ENCODE measurements at places on chromosomes 4 and X.

DNA sequence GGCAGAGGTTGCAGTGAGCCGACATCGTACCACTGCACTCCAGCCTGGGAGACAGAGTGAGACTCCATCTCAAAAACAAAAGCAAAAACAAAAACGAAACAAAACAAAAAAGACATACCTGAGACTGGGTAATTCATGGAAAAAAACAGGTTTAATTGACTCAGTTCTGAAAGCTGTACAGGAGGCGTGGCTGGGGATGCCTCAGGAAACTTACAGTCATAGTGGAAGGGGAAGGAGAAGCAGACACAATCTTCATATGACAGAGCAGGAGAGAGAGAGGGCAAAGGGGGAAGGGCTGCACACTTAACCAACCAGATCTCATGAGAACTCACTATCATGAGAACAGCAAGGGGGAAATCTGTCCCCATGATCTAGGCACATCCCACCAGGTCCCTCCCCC, 229.5 kb downstream of the STK32B start:
- no peak for DNase-seq

DNA sequence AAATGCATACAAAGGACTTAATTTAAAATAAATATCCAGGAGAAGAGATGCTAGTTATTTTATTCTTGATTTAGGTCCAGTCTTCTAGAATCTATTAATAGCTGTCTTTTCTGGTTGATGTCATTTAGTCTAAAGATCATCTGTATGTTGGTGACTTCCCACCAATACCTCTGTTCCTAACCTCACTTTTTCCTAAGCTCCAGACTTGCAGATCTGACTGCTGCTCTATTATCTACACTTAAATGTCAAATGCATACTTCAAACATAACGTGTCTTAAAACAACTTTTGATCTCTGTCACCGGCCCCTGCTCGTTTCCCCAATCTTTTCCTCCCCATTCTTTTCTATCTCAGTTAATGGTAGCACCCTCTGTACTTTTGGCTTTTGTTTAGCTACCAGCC, 133.3 kb downstream of the STIM2 start:
- DNase-seq, result no peak

DNA sequence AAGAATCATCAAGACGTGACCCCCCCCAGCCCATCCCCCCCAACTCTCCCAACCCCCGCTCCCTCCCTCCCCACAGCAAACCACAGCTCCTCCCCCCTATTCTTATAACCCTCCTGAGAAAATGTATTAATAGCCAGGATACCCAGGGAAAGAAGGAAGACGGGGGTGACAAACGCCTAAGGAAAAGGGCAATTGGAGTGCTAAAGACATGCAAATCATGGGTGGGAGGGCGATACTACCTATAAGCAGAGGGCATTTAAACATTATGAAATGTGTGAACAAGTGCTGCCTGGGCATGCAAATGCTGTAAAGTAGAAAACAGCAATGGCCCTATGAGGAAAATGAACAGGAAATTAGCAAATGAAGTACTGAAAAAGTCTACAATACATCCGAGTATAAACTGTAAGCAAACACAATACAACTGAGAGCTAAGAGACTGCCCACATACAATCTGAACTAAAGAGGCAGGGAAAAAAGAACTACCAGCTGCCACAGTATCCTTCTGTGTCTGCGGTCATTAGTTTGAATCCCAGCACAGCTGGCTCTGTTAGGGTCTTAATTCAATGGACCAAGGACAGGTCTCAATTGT, 2.4 kb downstream of the CXXC4 start:
- no peak for DNase-seq

DNA sequence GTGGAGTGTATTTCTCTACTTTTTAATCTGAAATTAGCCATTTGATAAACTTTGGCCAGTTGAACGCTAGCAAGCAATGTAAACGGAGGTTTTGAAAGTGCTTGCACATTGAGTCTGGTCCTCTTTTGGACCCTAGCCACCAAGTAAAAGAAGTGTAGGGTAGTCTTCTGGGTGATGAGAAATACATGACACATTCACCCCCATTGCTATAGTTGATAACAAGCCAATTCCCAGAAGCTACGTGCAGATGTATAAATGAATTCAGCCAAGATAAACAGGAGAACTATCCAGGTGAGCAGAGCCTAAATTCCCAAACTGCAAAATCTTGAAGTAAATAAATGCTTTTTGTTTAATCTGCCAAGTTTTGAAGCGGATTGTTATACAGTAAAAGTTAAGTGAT, 965.4 kb upstream of the GRIA3 start:
- no peak for DNase-seq

GRCh38 chr4:47031011-47031678, at the start of gene GABRB1:
Gene GABRB1 (plus strand): TSS chr4:47031567.
- DNase-seq, result no peak

GRCh38 chr4:92885632-92886031, 581.9 kb downstream of the GRID2 start:
- DNase-seq, result no peak

DNA sequence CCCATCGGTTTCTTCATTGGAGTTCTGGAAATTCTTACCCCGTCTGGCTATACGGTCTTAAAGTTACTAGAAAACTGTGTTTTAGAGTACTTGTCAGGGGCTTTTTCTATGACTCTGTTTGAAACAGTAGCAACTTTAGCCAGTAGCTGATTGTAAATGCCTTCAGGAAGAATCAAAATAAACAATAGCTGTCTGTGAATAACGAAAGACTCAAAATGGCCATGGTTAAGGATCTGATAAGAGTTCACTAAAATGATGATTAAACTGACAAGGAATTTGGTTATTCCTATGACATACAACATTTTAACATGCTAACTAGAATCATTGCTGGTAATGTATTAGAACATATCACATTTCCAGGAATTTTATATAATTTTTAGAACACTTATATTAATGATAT, 191.0 kb downstream of the EVC2 start:
- no peak for DNase-seq

GRCh38 chr4:174365018-174365587, 81.4 kb downstream of the CEP44 start:
- peak; percentile 62 for DNase-seq

DNA sequence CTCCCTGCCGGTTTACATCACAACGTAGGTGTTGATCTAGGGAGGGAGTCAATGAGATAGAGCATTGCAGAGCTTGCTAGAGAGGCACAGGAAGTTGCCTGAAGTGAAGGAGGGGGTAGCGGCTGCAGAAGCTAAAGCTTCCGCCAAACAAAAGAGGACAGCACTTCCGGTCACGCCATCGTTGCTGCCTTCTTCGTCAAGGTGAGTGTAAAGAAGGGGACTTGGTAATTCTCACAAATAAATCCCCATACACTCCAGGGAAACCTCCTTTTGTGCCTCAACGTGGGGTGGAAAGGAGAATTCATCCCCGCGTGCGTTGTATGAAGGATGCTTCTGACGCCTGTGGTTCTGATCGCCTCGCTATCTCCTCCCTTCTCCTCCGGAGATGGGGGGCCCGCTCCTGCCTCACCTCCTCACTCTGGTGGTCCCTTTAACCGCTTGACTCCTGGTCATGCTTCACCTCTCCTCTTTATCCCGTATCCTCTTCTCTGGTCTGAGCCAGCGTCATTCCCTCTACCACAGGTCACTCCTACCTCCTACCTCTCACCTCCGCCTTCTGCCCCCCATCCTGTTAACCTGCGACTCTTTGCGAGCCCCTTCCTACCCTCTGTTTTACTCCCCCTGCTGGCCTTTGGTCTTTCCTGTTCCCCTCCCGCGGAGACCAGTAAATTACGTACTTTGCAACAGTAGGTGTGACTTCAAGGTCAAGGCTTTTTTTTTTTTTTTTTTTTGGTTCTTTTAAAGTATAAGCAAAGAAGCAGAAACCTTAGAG, 59.9 kb downstream of the GSPT2 start:
- peak; percentile 27 for DNase-seq

DNA sequence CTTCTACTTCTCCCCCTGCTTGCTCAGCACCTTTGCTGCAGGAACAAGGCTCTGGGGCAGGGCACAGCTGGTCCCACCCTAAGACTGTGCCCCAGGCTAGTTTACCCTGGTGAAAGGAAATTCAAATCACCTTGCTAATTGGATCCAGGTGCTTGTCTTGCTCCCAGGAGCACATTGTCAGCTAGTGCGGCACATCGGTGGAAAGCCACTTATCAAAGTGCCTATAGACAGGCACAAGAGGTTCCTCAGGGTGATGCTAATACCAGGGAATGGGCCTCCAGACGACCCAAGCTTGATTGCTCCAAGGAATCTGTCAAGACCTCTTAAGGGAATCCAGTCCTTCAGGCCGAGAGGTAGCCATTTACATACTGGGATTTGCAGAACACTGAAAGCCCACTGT, 64.5 kb upstream of the PRPS1 start:
- no peak for DNase-seq

- DNase-seq, result no peak
Observed at GRCh38 chr4:171582961-171583581, 230.1 kb upstream of the GALNTL6 start.

- peak; percentile 39 for DNase-seq
Observed at GRCh38 chrX:24149351-24150050, at the start of gene ZFX. Gene ZFX (plus strand): TSS chrX:24149729. CDS start chrX:24172743, 23,014 bp downstream.

DNA sequence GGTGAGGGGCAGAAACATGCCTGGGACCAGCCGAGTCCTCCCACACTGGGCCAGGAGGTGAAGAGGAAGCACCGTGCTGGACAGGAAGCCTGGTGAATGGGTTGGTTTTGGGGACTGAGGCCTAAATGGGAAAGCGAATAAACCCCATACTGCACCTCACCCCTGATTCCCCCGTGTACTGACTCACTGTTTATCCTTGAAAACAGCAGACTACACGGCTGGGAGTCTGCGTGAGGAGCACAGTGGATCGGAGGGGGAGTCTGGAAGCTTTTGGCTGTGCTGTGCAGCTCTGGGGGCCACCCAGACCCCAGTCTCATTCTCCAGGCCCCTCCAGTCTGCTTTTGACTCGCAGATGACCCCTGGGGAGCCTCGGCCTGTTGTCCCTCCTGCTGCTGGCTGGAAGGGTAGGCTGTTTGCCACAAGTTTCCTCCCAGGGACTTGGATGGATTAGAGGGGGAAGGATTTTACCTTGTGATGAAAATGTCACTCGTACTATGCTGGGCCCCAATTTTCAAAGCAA, 90.0 kb downstream of the PSAPL1 start:
- DNase-seq, result no peak

DNA sequence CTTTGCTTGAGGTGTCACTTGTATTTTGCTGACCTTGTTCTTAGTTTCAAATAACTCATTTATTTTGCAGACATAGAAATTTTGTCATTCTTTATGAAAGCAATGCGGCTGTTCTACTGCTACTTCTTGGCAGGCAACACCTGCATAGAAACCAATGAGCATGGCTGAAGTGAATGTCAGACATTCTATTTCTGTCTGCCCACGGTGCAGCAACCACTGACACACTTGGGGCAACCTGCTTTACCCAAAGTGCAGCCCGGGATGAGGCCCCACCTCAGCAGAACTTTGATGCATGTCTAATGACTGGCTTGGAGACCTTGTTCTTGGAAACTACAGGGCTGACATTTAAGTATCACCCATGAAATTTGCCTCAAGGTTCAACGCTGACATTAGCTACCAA, 93.6 kb downstream of the RBM47 start:
- DNase-seq, result no peak

- DNase-seq, result peak; percentile 33
Observed at GRCh38 chr4:147777456-147778091, 45.7 kb downstream of the ARHGAP10 start.

DNA sequence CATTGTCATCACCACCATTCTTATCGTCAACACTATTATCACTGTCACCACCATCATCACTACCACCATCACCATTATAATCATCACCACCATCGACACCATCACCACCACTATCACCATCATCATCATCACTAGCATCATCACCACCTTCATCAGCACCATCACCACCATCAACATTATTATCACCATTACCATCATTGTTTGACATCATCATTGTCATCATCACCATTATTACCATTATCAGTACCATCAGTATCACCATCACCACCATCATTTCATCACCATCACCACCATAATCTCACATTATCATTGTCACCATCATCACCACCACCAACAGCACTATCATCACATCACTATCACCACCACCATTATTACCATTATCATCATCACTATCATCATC, 47.5 kb upstream of the NKX1-1 start:
- DNase-seq, result no peak

DNA sequence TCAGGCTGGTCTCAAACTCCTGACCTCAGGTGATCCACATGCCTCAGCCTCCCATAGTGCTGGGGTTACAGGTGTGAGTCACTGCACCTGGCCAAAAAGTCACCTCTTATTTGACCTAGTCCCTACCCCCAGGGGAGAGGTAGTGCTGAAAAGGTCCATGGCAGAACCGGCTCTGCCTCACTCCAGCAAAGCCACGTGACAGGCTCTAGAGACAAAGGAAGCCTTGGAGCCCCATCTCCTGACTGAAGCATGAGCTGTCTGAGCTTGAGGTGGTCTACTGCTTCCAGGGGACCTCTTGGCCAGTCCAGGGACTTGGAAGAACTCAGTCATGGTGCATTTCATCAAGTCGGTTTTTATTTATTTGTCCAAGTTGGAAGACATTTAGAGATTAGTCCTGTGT, 52.5 kb upstream of the ZNF518B start:
- no peak for DNase-seq

DNA sequence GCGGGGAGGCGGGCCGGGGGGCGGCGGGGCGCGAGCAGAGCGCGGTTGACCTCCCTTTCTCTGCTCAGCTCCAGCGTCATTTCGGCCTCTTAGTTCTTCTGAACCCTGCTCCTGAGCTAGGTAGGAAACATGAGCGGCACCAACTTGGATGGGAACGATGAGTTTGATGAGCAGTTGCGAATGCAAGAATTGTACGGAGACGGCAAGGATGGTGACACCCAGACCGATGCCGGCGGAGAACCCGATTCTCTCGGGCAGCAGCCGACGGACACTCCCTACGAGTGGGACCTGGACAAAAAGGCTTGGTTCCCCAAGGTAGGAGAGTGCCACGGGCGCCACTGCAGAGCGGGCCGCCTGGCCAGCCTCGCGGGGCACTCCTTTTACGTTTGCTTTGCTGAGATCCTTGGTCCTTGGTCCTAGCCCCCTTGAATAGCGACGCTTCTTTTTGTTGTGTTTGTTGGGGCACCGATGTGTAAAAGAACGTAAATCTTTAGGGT, at the start of gene HTATSF1:
Gene HTATSF1, plus strand, starts transcription at position 37 of the 497 bp plus-strand sequence. Its CDS starts 93 bp downstream, at position 130.
- peak; percentile 6 for DNase-seq

GRCh38 chr4:148481636-148482035, 39.4 kb upstream of the NR3C2 start:
- no peak for DNase-seq

GRCh38 chrX:132292793-132293192, 73.5 kb upstream of the RAP2C start:
- peak; percentile 43 for DNase-seq

DNA sequence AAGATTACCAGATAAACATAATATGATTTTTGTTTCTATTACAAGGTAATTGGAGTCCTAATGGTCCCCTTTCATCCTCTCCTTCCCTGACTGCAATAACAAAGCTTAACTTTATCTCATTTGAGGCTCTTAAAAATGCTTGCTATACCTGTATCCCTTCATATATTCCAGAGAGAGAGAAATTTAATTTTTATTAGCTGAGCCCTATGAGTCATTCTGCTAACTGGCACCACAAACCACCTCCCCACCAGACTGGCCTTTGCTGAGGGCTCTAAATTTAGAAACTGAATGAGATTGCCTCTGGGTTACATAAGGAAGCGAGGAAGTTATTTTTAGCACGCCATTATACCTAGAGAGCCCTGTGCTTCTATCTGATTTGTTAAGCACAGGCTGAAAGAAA, 27.4 kb downstream of the CBLL2 start:
- no peak for DNase-seq

All from inflammatory macrophage treated with lipopolysaccharide for 4 hours (primary cell).